Right lobe of liver (tissue), 6 donors: ENCODE measurements at places on chromosomes 3 and 15. TPM values are rescaled to one million over a fixed set of nuclear protein-coding genes. Genes with fewer than 3 reads are reported as not detected.

GRCh38 chr15:85443046-85443445 is 62.6 kb downstream of the AKAP13 start:
- no peak for DNase-seq

The ALDH1A3 gene
- 1.6 TPM for total RNA-seq

The IGSF11 gene
- total RNA-seq = not detected

The MYL3 gene
- total RNA-seq = 1.2 TPM

- DNase-seq = no peak
These were observed 35.8 kb downstream of the BTD start for GRCh38 chr3:15637131-15637951.

The REC114 gene
- not detected for total RNA-seq

GRCh38 chr3:4900298-4900697 is 78.9 kb upstream of the BHLHE40 start:
- no peak for DNase-seq

- DNase-seq = no peak
These were observed 63.6 kb upstream of the ARL8B start for GRCh38 chr3:5058471-5058951.

The CIP2A gene
- total RNA-seq = 0.44 TPM

GRCh38 chr3:57935539-57935938 is 72.7 kb upstream of the FLNB start:
- no peak for DNase-seq

The GUCA1C gene
- not detected for total RNA-seq

- DNase-seq = no peak
These were observed 34.3 kb downstream of the ADAMTSL3 start for GRCh38 chr15:83688201-83688600.

DNA sequence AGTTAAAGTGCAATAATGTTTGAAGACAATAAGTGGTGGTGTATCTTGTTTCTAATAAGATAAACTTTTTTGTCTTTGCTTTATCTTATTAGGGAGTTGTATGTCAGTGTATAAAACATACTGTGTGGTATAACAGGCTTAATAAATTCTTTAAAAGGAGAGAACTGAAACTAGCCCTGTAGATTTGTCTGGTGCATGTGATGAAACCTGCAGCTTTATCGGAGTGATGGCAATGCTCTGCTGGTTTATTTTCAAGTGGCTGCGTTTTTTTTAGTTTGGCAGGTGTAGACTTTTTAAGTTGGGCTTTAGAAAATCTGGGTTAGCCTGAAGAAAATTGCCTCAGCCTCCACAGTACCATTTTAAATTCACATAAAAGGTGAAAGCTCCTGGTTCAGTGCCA is 2.7 kb downstream of the RPL15 start:
- DNase-seq = no peak

The ANO10 gene
- total RNA-seq = 14.2 TPM

The TM4SF1 gene
- total RNA-seq = 60.4 TPM

DNA sequence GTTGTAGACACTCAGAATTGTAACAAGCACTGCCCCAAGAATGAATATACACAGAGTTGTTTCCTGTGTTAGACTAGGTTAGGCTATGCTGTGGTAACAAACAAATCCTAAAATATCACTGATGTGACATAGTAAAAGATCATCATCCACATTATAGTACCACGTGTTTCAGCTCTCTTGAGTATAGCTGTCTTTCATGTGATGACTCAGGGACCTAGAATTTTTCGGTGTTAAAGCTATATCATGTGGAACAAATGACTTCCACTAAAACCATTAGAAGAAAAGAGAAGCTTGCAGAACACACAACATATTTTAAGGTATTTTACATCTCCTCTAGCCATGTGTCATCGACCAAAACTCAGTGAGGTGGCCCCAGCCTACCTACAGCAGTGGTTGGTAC is 307.9 kb upstream of the RBMS3 start:
- DNase-seq = no peak
